Small intestine (tissue), 16 donors: ENCODE measurements at places on chromosomes 11 and 22. TPM values are rescaled to one million over a fixed set of nuclear protein-coding genes. Genes with fewer than 3 reads are reported as not detected.

GRCh38 chr11:45147891-45148675 is 1.6 kb downstream of the PRDM11 start:
- H3K4me3 ChIP-seq = peak overlapping the region; percentile 75
- peaks cover 24% of the 10 kb centered on the region for H3K4me1 ChIP-seq
- H3K27ac ChIP-seq = no peak overlapping the region

Gene OR5AR1
- polyA plus RNA-seq = not detected

Gene EFEMP2
- polyA plus RNA-seq = 18.0 TPM

GRCh38 chr22:45442116-45442515 is 28.6 kb downstream of the RIBC2 start:
- H3K36me3 ChIP-seq = no peaks in the 10 kb centered on the region
- H3K4me1 ChIP-seq = no peaks in the 10 kb centered on the region
- no peak for DNase-seq
- H3K27ac ChIP-seq = no peak overlapping the region
- H3K27me3 ChIP-seq = no peaks in the 10 kb centered on the region
- no peak overlapping the region for H3K4me3 ChIP-seq

DNA sequence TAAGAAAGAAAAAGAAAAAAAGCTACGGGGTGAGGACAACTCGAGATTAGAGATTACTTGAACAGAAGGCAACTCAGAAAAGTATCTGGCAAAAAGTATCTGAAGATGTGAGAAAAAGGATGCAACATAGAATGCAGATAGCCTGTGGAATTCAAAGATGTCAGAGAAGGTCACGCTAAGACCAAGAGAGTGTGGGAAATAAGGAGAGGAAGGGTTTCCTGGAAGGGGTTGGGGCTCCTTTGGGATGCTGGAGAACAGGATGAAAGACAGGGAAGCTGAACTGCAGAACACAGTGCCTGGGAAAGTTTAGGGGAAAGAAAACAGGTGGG is 1.2 kb downstream of the GUCY1A2 start:
- no peaks in the 10 kb centered on the region for H3K36me3 ChIP-seq
- peaks cover 6% of the 10 kb centered on the region for H3K27me3 ChIP-seq
- no peak overlapping the region for H3K27ac ChIP-seq
- peak overlapping the region; percentile 49 for H3K4me3 ChIP-seq
- no peak for DNase-seq

Gene GRAP2
- 2.4 TPM for polyA plus RNA-seq

Gene MN1
- polyA plus RNA-seq = not detected

Gene L3MBTL2
- 15.8 TPM for polyA plus RNA-seq

Gene VPREB1
- 0.32 TPM for polyA plus RNA-seq

DNA sequence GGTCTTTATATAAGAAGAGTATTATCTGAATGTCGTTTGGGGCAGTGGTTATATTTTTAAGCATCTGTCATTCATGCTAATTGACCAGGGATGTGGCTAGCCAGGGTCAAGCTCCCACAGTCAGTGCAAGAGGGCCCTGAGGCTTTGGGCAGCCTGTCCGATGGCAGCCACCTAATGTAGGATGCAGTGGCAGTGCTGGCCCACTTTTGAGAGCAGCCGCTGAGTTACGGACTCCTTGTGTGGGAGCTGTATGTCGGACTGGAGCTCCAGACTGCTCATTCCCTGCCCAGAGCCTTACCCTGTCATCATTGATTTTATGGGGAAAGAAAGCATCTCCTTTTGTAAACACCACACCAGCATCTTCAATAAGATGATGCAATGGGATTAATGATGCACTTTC is 99.5 kb downstream of the SYT9 start:
- no peak overlapping the region for H3K4me3 ChIP-seq
- no peaks in the 10 kb centered on the region for H3K27me3 ChIP-seq
- DNase-seq = no peak
- H3K36me3 ChIP-seq = no peaks in the 10 kb centered on the region
- no peaks in the 10 kb centered on the region for H3K4me1 ChIP-seq

- H3K27ac ChIP-seq = no peak overlapping the region
- H3K36me3 ChIP-seq = no peaks in the 10 kb centered on the region
- no peak for DNase-seq
- no peaks in the 10 kb centered on the region for H3K27me3 ChIP-seq
- no peak overlapping the region for H3K4me3 ChIP-seq
Measured at GRCh38 chr11:122071709-122072202, 44.3 kb downstream of the BLID start.

Gene PRPF19
- polyA plus RNA-seq = 103 TPM

- H3K27me3 ChIP-seq = peaks cover 2% of the 10 kb centered on the region
- H3K36me3 ChIP-seq = no peaks in the 10 kb centered on the region
- H3K4me1 ChIP-seq = no peaks in the 10 kb centered on the region
- no peak overlapping the region for H3K4me3 ChIP-seq
- no peak overlapping the region for H3K27ac ChIP-seq
- no peak for DNase-seq
Measured at GRCh38 chr11:64694821-64695365, 28.1 kb downstream of the NRXN2 start.

- no peaks in the 10 kb centered on the region for H3K27me3 ChIP-seq
- H3K4me1 ChIP-seq = peaks cover 3% of the 10 kb centered on the region
- no peak for DNase-seq
- no peak overlapping the region for H3K4me3 ChIP-seq
- no peak overlapping the region for H3K27ac ChIP-seq
- no peaks in the 10 kb centered on the region for H3K36me3 ChIP-seq
Measured at GRCh38 chr11:76557466-76557865, 112.6 kb downstream of the EMSY start.

DNA sequence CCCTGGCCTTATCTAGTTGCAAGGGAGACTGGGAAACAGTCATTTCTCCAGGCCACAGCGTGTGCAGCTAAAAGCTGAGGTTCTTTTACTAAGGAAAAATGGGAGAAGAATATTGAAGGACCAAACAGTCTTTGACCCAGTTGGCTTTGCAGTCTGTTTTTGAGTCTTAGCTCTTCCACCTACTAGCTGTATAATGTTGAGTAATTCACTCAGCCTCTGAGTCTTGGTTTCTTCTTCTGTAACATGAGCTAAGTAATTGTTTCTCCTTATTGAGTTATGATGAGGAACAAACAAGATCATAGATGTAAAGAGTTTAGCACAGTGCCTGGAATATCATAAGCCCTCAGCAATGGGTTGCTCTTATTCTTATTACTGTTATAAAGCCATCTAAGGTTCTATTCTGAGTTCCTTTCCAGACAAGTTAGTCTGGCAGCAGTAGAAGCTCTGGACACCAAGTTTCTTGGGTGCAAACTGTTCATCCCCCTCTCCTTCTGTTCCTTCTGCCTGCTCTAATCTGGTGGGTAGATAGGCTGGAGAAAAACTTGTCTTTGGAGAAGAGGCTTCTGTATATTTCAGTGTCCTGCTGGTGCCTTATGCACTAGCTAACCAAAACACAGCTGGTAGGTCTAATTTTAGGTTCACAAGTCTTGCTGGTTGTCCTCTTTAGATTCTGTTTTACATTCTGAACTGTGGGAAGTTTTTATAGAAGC is 13.5 kb downstream of the TRIM44 start:
- H3K4me1 ChIP-seq = no peaks in the 10 kb centered on the region
- H3K27ac ChIP-seq = no peak overlapping the region
- no peak for DNase-seq
- no peak overlapping the region for H3K4me3 ChIP-seq

GRCh38 chr11:1437500-1437899 is 47.8 kb downstream of the BRSK2 start:
- DNase-seq = peak; percentile 37
- no peaks in the 10 kb centered on the region for H3K36me3 ChIP-seq
- H3K27ac ChIP-seq = no peak overlapping the region
- H3K4me3 ChIP-seq = no peak overlapping the region
- H3K27me3 ChIP-seq = no peaks in the 10 kb centered on the region

Gene PDGFD
- not detected for polyA plus RNA-seq

Gene TMEM121B
- polyA plus RNA-seq = 0.44 TPM

- peak overlapping the region; percentile 90 for H3K4me3 ChIP-seq
- H3K27me3 ChIP-seq = no peaks in the 10 kb centered on the region
- H3K27ac ChIP-seq = peak overlapping the region; percentile 93
- peak; percentile 65 for DNase-seq
- H3K36me3 ChIP-seq = no peaks in the 10 kb centered on the region
Measured at GRCh38 chr11:46278387-46279125, 1.1 kb downstream of the CREB3L1 start.

Gene OR2AT4
- polyA plus RNA-seq = not detected

DNA sequence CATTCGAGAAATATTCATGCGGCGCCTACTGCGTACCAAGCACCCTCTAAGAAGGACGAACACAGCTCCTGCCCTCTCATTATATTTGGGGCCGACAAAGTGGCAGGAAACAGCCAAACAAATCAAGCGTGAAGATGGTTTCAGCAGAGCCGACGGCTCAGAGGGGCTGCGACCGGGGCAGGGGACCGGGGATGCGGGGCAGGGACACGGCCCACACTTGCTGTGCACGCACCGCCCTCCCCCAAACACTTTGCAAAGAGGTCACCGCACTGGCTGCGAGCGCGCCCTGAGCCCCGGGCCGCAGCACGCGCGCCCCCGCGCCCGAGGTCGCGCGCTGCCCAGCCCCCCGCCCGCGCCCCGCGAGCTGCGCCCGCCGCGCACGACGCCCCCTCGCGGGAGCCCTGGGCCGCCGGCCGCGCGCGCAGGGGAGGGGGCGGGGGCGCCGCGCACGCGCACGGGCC is 255 bp upstream of the SYNGR1 start:
- H3K27me3 ChIP-seq = peaks cover 3% of the 10 kb centered on the region
- H3K4me1 ChIP-seq = no peaks in the 10 kb centered on the region
- H3K27ac ChIP-seq = peak overlapping the region; percentile 45
- DNase-seq = no peak
- H3K4me3 ChIP-seq = peak overlapping the region; percentile 61
- no peaks in the 10 kb centered on the region for H3K36me3 ChIP-seq

DNA sequence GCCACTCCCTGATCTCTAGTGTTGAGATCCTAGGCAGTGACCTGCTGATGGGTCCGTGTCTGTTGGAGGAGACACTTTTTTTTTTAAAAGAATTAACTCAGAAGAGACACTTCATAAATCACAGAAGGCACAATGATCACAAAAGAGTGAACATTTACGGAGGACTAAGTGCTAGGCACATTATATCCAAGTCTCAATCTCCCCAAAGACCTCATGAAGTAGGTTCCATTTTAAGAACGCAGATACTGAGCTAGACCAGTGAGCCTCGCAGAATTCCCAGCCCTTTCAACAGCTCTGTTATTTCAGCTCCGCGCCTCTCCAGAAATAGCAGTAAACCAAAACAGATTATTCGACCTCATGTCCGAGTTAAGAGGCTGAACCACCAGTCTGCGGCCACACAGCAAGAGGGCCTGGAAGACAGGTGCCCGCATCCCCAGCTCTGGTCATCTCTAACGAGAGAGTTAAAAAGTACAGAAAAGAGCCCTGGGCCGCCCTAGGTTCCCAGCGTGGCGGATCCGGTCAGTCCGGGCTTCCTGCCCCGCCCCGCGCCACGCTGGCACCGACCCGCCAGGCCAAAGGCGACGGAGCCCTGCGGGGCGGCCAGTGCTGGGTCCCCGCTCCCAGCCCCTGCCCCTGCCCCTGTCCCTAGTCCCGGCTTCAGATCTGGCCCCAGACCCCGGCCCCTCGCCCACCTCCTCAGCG is 612 bp downstream of the XBP1 start:
- H3K36me3 ChIP-seq = peaks cover 21% of the 10 kb centered on the region
- peak; percentile 79 for DNase-seq
- peak overlapping the region; percentile 88 for H3K4me3 ChIP-seq
- H3K27ac ChIP-seq = peak overlapping the region; percentile 99

DNA sequence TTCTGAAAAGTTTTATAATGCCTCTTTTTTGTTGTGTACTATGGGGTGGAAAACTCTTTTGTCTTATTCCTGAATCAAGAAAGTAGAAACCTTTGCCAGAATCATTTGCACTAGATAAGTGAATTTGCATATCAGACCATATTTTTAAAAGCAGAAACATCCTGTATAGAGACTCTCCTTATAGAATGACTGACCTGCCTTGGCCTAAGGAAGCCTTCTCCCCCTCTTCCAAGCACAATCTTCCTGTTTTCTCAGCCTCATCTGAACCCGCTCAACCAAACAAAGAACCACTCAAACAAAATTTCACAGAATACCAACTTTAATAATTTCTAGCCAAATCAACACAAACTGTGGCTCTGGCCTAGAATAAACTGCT is 60.3 kb downstream of the SIK3 start:
- no peaks in the 10 kb centered on the region for H3K36me3 ChIP-seq
- H3K27ac ChIP-seq = no peak overlapping the region
- no peak for DNase-seq

DNA sequence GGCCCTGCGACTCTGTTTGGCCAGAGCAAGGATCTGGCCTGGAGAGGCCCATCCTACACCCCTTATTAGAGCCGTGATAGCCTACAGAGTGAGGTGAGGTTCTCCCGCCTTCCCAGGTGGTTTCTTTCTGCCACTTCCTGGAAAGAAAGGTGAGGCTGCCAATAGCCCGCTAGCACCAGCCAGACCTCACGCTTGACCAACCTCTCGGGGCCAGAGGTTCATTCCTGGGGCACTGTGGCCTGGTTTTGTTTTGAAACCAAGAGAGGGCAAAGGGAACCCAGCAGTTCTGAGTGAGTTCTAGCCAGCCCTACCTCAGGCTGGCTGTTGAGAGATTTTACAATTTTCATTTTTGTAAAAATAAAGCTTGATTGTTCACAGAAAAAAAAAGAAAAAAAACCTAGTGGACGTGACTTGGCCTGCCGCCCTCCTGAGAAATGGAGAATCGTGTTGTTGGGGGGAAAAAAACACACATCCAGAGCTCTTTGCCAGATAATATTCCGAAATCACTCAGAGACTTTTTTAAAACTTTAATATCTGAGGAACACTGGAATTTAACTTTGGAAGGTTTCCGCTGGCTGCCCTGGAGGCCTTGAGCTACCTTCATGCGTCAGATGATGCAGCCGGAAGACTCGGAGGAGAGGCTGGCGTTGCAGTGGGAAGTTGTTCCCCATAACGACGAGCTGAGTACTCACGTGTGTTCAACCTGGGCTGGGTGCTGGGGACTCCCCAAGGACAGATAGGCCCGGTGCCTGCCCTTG is 84.5 kb downstream of the BCR start:
- peaks cover 74% of the 10 kb centered on the region for H3K36me3 ChIP-seq
- H3K4me1 ChIP-seq = no peaks in the 10 kb centered on the region
- H3K4me3 ChIP-seq = no peak overlapping the region
- DNase-seq = no peak

DNA sequence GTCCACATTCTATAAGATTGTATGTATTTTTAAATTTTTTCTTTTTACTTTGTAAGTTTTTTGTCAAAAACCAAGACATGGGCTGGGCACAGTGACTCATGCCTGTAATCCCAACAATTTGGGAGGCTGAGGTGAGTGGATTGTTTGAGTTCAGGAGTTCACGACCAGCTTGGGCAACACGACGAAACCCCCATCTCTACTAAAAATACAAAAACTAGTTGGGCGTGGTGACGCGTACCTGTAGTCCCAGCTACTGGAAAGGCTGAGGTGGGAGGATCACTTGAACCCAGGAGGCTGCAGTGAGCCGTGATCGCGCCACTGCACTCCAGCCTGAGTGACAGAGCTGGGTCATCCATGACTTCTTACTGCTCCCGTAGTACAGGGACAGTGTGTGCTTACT is 84.8 kb upstream of the PRDM11 start:
- H3K36me3 ChIP-seq = no peaks in the 10 kb centered on the region
- H3K27me3 ChIP-seq = no peaks in the 10 kb centered on the region
- H3K27ac ChIP-seq = no peak overlapping the region
- H3K4me3 ChIP-seq = no peak overlapping the region
